ENCODE measurements at places on chromosomes 7 and 10. TPM values are rescaled to one million over a fixed set of nuclear protein-coding genes. Genes with fewer than 3 reads are reported as not detected.

GRCh38 chr7:71404726-71405345, 272.9 kb downstream of the GALNT17 start:
- DNase-seq: no peak

GRCh38 chr7:114417290-114417689, 2.7 kb downstream of the FOXP2 start:
- DNase-seq: no peak

- DNase-seq: peak; percentile 16
Observed at GRCh38 chr10:110746254-110746826, 102.2 kb downstream of the RBM20 start.

HSPA12A gene
- 17.3 TPM for total RNA-seq

DNA sequence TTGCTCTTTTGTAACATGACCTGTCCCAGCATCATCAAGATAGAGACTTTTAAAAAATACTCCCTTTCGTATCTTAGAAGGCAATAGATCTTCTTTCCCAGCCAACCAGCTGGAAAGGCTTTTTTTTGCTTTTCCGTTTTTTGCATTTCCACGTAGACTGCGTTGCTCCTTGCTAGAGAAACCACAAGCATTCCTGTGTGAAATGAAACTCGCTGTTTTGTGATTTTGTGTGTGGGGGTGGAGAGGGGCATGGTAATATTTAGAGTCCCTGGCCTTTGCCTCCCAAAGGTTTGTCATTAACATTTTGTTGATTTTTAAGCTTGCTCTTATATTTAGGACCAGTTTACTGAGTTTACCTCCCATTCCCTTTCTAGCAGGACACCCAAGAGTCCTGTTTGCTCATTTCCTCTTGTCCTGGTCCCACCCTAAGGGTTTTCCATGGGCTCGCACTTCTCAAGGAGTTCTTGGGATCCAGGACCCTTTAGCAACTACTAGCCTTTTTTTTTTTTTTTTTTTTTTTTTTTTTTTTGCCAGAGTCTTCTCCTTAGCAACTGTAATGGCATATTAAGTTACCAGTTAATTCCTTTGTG, 243.6 kb downstream of the BICC1 start:
- no peak for DNase-seq

NUPR2 gene
- 0.62 TPM for total RNA-seq

DNA sequence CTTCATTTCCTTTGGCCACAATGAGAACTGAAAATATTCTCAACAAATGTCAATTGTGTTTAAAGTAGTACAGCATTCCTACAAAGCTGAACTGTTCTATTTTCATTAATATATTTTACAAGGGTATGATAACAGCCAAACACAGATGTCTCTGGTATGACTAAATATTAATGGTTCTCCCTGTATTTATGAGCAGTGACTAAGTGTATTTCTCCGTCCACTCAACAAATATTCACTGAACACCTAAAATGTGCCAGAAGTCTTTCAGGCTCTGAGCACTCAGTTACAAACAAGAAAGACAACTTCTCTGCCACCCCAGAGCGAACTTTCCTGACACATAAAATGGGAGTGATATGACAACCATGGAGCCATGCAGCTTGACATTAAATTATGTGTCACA, 135.6 kb downstream of the VPS41 start:
- DNase-seq: no peak

ANKRD30A gene
- not detected for total RNA-seq

DNA sequence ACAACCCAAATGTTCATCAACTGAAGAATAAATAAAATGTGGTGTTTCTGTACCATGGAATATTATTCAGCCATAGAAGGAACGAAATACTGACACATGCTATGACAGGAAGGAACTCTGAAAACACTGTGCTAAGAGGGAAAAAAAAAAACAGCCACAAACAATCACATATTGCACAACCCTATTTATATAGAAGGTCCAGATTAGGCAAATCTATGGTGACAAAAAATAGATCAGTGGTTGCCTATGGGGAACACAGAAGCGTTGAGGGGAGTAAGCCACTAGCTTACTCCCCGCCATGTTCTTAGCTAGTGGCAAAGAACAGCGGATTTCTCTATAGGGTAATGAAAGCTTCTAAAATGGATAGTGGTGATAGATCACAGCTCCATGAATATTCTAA, 198.4 kb downstream of the TPST1 start:
- no peak for DNase-seq

PNLIPRP1 gene
- total RNA-seq: not detected

PARP12 gene
- 3.0 TPM for total RNA-seq

TMEM26 gene
- 0.47 TPM for total RNA-seq

BTBD16 gene
- not detected for total RNA-seq

DNA sequence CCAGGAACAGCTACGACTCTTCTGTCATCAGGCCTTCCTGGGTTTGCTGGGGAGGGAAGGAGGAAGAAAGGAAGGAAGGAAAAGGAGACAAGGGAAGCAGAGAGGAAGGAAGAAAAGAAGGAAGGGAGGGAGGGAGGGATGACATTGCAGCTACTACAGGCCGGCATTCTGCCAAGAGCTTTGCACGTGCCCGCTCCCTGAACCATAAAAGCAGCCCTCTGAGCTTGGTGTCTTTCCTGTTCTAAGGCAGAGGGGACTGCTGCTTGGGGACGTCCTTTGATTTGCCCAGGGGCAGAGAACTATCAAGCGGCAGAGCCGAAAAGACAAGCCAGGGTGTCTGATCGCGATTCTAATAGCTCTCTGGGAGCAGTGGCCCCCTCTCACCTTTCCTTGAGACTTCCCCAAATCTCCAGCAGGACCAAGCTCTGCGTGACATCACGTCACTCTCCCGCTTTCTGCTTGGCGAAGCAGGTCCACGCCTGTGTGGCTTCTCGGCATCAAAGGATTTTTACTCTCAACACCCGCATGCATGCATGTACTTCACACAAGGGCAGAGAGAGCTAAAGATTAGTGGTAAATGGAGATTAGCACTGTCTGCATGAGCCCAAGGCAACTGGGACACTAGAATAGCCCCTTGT, 167.8 kb upstream of the AUTS2 start:
- no peak for DNase-seq

GRCh38 chr10:58444876-58445275, 59.7 kb downstream of the TFAM start:
- DNase-seq: no peak

DNA sequence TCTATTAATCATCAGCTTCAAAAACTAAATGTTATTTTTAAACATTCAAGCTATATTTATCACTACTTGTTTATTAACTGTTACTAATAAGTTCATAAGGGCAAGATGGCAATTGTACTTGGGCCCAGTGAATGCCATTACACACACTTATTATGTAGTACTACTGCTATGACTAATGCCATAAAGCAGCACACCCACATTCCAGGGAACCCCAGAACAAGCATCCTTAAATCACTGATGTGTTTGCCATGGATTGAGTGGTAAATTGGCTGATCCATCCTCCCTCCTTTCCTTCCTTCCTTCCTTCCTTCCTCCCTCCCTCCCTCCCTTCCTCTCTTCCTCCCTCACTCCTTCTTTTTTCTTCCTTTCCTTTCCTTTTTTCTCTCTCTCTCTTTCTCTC, 37.4 kb upstream of the RSU1 start:
- DNase-seq: no peak
